Stimulated activated CD4-positive, alpha-beta T cell treated with anti-CD3 and anti-CD28 coated beads, TNF-alpha, amount 100 ng/mL, for 4 hours (primary cell): ENCODE measurements at places on chromosomes 11 and 22.

- DNase-seq = no peak
These were observed 29.9 kb upstream of the JAM3 start for GRCh38 chr11:134038897-134039470.

- no peak for DNase-seq
These were observed 17.2 kb downstream of the TESMIN start for GRCh38 chr11:68734111-68734510.

- no peak for DNase-seq
These were observed 41.2 kb downstream of the IGLL5 start for GRCh38 chr22:22928666-22929380.

GRCh38 chr11:46916286-46917108, 1.9 kb downstream of the LRP4 start:
- DNase-seq = no peak

- DNase-seq = no peak
These were observed 504.2 kb downstream of the SOX6 start for GRCh38 chr11:15852179-15852578.

GRCh38 chr11:95254716-95255115, 23.7 kb upstream of the SESN3 start:
- DNase-seq = no peak

DNA sequence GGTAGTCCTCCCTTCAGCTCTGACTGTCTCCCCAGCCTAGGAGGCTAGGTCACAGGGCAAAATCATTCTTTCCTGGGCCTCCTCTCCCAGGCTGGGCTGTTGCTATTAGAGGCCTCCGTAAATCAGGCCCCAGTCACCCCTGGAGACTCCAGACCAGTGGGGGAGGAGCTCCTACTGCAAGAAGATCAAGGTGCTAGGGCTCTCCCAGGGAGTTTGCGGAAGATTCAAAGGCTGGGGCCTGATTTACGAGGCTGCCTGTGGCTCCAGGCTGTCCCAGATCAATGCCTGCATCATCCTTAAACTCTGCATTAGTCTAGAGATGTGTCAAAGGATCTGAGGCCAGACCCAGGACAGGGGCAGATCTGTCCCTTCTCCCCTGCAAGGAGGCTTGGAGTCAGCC, 346.2 kb downstream of the TENM4 start:
- DNase-seq = no peak

GRCh38 chr11:107042748-107043147, 24.5 kb upstream of the GUCY1A2 start:
- no peak for DNase-seq

GRCh38 chr11:102632026-102632425, 6.9 kb upstream of the MMP20 start:
- no peak for DNase-seq

GRCh38 chr22:45893516-45893915, 83.4 kb downstream of the WNT7B start:
- DNase-seq = no peak

GRCh38 chr11:134529212-134530096, 117.4 kb upstream of the B3GAT1 start:
- DNase-seq = no peak

- no peak for DNase-seq
These were observed 104.7 kb downstream of the ETS1 start for GRCh38 chr11:128482512-128483191.

- no peak for DNase-seq
These were observed 1.9 kb upstream of the UQCC3 start for GRCh38 chr11:62669420-62670161.

- no peak for DNase-seq
These were observed 45.5 kb downstream of the PACSIN2 start for GRCh38 chr22:42969348-42969975.

- no peak for DNase-seq
These were observed 436.9 kb downstream of the BUD13 start for GRCh38 chr11:116335891-116336290.

GRCh38 chr11:72239849-72240460, 4.0 kb downstream of the PHOX2A start:
- no peak for DNase-seq
